Activated naive CD8-positive, alpha-beta T cell treated with anti-CD3 and anti-CD28 coated beads, Interleukin-2, amount 50 U/mL, for 16 hours (primary cell): ENCODE measurements at places on chromosomes 1 and 21.

DNA sequence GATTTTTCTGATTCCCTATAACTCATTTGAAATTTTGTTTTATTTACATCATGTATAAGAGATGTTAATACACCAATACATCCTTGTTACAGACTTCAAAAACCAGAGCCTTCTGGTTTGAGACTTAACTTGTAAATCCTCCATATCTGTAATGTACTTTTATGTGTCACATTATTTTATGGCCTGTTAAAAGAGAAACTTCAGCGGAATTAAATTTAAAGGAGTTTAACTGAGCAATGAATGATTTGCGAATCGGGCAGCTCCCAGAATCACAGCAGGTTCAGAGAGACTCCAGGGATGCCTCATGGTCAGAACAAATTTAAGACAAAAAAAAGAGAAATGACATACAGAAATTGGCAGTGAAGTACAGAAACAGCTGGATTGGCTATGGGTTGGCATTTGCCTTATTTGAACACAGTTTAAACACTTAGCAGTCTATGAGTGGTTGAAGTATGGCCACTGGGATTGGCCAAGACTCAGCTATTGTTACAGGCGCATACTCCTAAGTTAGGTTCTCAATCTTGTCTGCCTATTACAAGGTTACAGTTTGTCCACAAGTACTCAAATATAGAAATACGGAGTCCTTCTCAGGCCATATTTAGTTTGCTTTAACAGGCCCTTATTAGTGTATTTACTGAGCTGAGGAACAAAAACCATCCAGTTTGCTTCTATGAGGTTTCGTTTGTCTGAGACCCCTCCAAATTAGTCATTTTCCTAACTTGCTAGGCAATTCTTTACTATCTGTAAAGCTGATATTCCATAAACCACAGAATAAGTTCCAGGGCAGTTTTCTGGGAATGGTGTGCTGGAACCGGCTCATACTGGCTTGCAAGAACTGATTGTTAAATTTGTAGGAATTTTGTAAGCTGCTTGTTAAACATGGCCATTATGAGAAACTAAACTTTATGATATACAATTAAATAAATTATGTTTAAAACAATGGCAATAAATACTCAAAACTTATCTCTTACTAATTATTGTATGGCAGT is 56.2 kb upstream of the WDR26 start:
- DNase-seq = no peak

- DNase-seq = no peak
These were observed 93.0 kb downstream of the MTR start for GRCh38 chr1:236888126-236888525.

DNA sequence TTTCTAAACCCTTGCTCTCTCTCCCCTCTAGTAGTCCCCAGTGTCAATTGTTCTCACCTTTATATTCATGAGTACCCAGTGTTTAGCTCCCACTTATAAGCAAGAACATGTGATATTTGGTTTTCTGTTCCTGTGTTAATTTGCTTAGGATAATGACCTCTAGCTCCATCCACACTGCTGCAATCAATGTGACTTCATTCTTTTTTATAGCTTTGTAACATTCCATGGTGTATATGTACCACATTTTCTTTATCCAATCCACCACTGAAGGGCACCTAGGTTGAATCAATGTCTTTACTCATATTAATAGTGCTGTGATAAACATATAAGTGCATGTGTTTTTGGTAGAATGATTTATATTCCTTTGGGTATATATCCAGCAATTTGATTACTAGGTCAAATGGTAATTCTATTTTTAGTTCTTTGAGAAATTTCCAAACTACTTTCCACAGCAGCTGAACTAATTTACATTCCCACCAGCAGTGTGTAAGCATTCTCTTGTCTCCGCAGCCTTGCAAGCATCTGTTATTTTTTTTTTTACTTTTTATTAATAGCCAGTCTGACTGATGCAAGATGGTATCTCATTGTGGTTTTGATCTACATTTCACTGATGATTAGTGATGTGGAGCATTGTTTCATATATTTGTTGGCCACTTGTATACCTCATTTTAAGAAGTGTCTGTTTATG is 277.8 kb downstream of the LTN1 start:
- DNase-seq = no peak

- no peak for DNase-seq
These were observed 239.2 kb downstream of the SMYD3 start for GRCh38 chr1:246267896-246268295.

DNA sequence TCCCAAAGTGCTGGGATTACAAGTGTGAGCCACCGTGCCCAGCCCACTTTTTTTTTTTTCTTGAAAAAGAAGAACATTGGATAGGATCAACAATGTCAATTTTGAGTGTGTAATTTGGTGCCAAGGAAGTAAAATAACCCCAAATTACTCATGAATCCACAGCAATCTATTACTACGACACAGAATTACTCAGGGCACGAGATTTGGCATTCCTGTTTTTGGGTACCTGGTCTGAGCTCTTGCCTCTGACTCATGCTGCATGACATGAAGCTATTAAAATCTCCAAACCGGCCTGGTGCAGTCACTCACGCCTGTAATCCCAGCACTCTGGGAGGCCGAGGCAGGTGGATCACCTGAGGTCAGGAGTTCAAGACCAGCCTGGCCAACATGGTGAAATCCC is 10.4 kb downstream of the RNF19B start:
- DNase-seq = no peak

GRCh38 chr1:222616525-222616924 is 1.4 kb upstream of the MIA3 start:
- no peak for DNase-seq

GRCh38 chr1:200971428-200971903 is 52.0 kb downstream of the KIF21B start:
- DNase-seq = no peak

GRCh38 chr1:41978986-41979385 is 60.3 kb upstream of the HIVEP3 start:
- DNase-seq = no peak

DNA sequence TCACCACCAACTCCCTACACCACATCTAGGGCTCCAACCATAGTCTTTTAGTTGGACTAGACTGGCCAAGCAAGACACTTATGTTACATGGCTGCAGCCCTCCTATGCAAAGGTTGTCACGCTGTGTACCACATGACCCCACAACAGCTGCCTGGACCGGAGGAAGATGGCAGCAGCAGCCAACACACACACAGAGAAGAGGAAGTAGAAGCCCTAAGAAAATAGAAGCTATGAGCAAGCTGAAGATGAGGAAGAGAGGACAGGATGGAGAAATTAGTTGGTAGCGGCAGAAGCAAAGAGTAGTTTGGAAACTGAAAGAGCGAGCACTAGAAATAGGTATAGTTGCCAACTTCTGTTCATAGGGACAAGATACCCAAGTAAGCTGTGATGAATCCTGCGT is 60.8 kb upstream of the RALGPS2 start:
- DNase-seq = no peak

- DNase-seq = no peak
These were observed 6.7 kb downstream of the SOX13 start for GRCh38 chr1:204079608-204079999.

DNA sequence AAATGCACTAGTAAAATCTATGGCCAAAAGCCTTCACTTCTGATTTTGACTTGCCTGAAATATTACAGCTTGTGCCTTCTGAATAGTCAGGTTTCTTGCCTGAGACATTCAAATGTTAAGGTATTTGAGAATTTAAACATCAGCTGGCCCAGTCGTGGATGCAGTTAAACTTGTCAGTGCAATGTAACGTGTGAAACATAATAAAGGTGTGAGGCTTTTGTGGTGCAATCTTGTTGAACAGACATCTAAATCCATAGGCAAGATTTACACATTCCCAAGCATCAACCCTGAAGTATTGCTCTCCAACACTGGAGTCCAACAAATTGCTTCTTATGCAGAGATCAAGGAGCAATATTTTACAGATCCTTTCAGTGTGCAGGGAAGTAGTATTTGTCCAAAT is 4.4 kb downstream of the CCN1 start:
- no peak for DNase-seq

DNA sequence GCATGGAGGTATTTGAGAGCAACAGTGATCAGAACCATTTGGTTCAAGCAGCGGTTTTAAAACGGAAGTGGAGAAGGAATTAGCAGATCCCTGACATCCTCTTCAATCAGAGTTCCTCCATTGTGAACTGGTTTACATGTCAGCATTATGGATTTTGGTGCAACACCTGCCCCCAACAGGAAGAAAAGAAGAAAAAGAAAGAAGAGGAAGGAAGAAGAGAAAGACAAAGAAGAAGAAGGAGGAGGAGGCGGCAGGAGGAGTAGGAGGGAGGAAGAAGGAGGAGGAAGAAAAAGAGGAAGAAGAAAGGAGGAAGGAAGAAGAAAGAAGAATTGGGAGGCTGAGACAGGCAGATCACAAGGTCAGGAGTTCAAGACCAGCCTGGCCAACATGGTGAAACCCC is 17.4 kb downstream of the NDUFS5 start:
- DNase-seq = no peak

DNA sequence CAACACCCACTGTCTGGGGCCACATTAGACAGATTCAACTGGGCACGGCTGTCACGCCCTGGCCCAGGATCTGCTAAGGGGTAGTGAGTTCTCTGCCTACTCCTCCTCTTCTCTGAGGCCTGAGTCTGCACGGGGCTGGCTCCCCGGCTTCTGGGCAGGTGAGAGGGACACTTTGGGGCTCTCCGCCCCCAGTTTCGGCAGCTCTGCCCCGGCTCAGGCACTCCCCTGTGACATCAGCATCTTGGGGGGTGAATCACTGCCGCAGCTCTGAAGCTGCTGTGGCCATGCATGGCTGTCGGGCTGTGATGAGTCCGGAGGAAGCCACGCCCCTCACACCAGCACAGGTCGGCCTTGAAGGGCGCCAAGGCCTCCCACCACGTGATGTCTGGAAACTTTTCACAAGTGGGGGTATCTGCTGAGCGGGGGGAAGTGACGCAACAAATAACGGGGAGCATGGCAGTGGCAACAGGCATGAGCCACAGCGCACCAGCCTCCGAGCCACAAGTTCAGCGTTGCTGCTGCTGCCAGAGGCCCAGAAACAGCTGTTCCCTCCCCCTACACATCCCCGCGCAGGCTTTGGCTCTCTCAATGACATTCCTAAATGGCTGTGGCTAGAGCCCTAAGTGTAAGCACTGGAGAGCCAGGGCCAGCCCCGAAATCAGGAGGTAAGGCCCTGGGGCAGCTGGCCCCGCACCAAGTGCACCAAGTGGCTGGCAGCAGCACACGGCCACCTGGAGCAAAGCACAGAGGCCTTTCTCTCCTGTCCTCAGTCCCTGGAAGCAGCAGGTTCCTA is 26.3 kb downstream of the ZBTB17 start:
- DNase-seq = peak; percentile 39

DNA sequence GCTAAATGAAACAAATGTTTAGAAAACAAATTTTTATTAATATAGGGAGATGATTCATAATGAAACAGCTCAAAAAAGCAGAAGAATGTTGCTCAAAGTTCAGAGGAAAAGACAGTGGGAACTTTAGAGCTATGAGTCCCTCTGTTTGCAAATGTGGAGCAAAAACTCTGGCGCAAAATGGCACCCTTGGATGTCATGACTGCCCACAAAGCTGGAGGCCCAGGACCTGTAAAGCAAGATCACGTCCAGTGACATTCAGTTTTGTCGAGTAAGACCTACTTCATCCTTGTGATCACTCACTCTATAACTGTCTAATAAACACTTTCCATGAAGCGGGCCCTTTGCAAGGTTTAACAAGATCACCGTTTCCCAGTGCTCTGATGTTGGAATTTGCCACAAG is 9.1 kb upstream of the EXO1 start:
- DNase-seq = no peak

DNA sequence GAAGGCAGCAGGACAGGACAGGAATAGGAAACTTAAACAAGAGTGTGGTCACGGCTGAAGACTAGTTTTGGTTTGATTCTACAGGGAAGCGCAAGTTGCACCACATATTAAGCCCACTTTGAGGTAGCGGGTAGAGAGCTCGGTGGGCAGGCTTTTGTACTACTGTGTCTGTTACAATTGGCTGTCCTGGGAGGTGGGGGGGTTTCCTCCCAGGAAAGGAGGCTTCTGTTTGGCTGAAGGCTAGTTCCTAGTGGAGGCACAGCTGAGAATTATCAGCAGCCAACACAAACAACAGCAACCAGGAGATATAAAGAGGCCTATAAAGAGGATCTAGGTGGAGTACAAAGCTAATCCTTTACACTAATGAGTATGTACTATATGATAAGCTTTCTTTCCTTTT is 62.7 kb downstream of the ZNF648 start:
- DNase-seq = no peak

DNA sequence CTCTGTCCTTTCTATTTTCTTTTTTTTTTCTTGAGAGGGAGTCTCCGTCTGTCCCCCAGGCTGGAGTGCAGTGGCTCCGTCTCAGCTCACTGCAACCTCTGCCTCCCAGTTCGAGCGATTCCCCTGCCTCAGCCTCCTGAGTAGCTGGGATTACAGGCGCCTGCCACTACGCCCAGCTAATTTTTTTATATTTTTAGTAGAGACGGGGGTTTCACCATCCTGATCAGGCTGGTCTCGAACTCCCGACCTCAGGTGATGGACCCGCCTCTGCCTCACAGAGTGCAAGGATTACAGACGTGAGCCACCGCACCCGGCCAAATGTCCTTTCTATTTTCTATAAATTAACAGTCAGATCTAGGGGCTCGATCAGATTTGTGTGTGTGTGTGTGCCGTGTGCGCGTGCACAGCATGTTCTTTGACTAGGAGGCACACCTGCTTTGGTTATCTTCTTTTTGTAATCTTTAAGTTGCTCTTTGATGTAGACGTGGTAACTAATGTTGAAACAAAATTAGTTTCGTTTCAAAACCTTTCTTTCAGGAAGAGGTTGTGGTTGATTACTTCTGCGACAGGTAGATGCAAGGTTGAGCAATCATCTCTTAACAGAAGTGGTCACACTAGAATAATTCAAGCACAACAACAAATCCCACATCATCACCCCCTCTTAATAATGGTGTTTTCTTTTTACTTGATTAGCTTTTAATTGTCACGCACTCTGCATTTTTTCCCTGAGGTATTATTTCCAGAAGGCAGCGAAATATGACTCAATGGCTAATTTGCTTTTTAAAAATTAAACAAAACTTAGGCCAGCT is 779 bp upstream of the DEGS1 start:
- no peak for DNase-seq

GRCh38 chr21:44455524-44456213 is 359 bp downstream of the LRRC3 start:
- DNase-seq = no peak

- no peak for DNase-seq
These were observed 222.8 kb downstream of the RHOU start for GRCh38 chr1:228958121-228958520.

DNA sequence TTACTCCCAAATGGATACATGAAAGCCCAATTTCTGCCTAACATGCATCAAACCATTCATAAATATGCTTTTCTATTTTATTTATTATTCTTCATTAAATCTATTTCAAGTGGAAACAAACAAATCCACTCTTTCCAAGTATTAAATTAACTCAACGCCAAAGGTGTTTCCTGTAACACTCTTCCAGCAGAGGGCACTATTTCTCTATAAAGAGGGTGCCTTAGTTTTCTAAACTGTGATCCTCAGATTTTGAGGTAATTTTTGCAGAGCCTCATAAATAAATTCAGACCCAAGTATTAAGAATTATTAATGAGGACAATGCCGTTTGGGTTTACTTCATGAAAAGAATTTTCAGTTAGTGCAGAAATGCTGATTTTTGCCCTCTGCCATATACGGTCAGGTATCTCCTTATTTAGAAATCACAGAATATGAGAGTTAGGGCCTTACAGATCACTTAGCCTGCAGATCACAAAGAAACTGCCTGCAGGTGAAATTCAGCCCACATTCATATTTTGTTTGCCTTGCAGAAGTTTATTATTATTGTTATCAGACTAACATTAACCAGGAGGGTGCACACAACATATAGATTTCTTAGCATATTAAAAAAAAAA is 40.1 kb upstream of the MYSM1 start:
- DNase-seq = no peak

GRCh38 chr1:220457957-220458609 is 69.9 kb upstream of the MARK1 start:
- DNase-seq = no peak

GRCh38 chr1:44262816-44263567 is 49.7 kb downstream of the DMAP1 start:
- DNase-seq = no peak
